ENCODE measurements at places on chromosomes 11 and 22. TPM values are rescaled to one million over a fixed set of nuclear protein-coding genes. Genes with fewer than 3 reads are reported as not detected.

TEX12 gene
- not detected for total RNA-seq

GRCh38 chr11:42407341-42407740, 904.5 kb upstream of the API5 start:
- DNase-seq = no peak

PLEKHA7 gene
- 7.2 TPM for total RNA-seq

DNA sequence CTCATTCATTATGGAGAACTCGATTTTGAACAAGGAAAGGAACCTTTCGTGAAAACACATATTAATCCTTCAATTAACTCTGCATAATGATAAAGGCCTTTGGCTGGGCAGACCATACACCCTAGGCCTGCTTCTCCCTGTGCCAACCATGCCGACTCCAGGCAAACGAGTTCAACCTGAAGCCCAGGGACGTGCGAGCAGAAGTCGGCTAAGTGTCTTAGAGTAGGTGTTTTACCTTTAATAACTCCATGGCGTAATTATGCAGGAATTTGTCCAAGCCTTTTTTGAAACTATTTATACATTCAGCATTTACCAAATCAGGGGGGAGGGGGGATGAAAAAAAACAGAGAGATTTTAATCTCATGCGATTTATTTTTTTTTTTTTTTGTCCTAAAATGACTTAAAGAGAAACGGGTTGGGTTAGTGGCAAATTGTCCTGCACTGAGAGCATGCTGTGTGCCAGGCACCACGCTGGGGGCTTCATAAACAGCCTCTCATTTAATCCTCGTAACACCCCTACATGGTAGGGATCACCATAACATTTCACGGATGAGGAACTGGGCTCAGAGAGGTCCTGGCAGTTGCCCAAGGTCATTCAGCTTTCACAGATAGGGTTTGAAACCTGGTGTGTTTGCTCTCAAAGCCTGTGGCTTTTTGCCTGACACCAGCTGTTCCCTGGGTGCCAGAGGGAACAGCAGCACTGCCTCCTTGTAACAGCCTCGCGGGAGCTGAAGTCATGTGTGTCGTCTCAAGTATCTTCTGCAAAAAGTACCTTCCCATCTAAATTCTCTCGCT, 423.9 kb downstream of the MN1 start:
- DNase-seq = no peak

DNA sequence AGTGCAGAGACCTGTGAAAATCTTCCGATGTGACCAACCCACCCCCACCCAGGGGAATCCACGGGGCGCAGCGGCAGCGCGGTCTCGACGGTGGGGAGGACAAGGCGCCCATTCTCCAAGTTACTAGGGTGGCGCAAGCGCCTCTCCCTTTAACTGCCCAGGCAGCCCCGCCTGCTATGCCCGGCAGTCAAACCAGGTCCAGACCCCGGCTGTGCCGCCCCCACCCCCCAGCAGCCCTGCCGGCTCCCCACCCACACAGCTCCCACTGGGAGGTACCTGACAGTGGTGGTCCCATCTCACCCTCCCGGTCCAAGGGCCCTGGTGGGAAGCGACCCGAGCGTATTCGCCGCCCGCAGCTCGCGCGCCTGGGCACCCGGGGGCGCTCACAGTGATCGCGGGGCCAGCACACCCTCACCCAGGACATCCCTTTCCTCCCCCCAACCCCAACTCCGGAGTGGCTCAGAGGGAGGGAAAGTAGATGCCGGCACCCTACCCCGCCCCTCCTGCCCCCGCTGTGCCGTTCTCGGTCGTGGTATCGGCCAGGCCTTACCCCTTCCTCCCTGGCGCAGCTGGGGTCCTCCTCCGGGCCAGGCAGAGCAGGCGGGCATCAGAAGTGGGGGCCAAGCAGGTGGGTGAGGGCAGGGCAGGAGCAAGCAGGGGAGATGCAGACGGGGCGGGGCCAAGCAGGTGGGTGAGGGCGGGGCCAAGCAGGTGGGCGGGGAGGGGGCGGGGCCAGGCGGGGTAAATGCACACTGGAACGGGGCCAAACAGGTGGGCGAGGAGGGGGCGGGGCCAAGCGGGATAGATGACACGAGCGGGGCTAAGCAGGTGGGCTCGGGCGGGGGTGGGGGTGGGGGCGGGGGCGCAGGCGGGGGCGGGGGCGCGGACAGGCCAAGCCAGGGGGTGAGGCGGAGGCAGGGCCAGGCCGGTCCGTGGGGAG, at the start of gene TRPM5:
TRPM5 (minus strand) TSS at position 634 of the 940 bp plus-strand sequence. CDS start 21,478 bp downstream, outside the sequence.
- peak; percentile 7 for DNase-seq

- DNase-seq = no peak
Measured at GRCh38 chr22:30744224-30744623, 49.5 kb downstream of the OSBP2 start.

DNA sequence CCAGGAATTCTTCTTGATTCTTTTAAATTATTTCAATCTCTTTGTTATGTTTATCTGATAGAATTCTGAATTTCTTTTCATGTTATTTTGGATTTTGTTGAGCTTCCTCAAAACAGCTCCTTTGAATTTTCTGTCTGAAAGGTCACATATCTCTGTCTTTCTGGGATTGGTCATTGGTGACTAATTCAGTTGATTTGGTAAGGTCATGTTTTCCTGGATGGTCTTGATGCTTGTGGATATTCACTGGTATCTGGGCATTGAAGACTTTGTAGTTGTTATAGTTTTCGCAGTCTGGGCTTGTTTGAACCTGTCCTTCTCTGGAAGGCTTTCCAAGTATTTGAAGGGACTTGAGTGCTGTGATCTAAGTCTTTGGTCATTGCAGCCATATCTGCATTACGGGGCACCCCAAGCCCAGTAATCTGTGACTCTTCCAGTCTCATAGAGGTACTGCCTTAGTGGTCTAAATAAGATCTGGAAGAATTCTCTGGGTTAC, 18.9 kb upstream of the INSC start:
- no peak for DNase-seq

DNA sequence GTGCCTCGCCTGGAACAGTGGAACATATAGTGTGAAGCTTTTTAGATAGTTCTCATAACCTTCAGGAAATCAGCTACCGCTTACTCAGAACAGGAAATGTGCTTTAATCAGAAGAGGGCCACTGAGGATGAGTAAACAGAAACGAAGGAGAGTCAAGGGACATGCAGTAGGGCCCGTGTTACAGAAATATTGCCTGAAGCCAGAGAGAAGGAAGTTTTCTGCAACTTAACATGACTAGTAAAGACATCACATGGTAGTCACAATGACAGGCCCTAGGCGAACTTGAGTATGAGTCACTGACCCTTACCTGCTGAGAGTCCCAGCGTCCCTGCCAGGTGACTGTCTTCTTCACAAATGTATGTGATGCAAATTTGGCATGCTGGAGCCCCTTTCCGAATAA, 39.4 kb downstream of the CARD18 start:
- DNase-seq = no peak

GAL3ST3 gene
- total RNA-seq = not detected

DNA sequence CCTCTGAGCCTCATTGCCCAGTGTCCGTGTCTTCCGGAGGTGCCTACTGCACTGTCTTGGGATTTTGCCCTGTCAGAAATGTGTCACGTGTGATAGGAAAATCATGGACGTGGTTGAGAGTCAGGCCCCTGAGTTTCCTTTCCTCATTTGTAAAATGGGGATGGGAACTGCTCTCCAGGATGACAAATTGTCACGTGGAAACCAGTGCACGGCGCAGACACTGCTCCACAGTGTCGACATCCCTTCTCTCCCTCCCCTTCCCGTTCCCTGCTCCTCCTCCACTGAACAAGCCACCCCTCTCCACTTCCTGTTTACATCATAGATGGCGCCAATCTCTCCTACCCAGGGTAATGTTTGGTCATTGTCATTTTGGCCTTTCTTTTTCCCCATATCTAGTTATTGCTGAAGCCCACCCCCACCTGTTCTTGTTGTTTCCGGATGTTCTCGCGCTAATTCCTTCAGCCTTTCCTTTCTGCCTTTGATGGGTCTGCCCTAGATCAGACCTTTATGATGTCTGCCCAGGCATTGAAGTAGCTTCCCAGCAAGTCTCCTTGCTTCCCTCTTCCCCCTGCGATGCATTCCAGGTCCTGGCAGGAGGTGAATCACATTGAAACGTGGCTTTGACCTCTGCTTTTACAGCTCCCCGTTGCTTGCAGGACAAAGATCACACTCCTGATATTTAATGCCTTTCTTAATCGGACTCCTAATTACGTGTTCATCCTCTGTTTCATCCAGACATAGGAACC, 91.8 kb downstream of the TBC1D22A start:
- DNase-seq = no peak

DNA sequence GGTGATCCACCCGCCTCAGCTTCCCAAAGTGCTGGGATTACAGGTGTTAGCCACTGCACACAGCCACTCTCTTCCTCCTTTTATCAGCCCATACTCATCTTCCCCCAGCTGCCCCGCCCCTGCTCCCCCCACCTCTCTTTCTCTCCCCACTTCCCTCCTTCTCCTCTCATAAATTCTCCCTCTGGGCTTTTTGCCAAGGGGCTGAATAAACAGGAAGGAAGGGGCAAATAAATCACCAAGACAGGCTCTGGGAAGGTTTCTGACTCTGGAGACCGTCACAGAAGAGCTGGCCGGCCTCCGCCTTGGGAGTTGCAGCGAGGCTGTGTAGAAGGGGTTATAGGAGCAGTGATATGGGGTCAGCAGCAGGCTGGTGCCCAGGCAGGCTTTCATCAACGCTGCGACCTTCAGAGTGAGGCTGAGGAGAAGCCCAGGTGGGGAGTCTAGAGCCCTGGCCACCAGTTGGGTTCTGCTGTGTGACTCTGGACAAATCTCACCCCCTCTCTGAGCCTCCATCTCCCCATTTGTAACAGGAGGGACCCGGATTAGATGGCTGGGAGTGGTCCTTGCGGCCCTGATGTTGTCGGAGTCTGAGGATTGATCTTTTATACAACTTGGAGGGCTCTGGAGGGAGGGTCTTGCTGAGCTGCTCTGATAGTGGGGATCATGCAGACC, 62.6 kb upstream of the RASD2 start:
- DNase-seq = peak; percentile 27

GRCh38 chr11:16313846-16314245, 42.5 kb downstream of the SOX6 start:
- no peak for DNase-seq

OTOG gene
- total RNA-seq = 0.07 TPM

SLC5A1 gene
- 0.32 TPM for total RNA-seq

C11orf87 gene
- total RNA-seq = 0.05 TPM

- no peak for DNase-seq
Measured at GRCh38 chr22:30104501-30105156, 24.4 kb downstream of the HORMAD2 start.

- no peak for DNase-seq
Measured at GRCh38 chr22:31621507-31622124, 40.4 kb downstream of the PISD start.
